ENCODE measurements at places on chromosomes 1 and 21.
A peak's percentile ranks its signal among the peaks of the same experiment; 100 is the strongest.

DNA sequence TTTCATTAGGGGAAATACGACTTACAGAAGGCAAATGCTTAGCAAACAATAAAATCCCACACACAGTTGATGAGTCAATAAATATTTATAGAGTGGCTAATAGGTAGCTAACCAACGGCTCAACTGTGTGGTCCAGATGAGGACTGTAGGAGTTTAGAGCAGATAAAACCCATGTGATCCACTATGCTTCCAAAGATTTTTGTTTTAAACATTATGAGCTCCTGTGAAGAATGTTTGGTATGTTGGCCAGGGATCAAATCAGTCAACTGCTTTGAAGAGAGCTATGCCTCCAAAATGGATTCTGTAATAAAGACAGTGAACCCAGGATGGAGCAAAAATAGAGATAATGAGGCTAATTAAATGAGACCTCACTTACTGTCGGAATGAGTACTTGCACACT lies 72.3 kb upstream of the COL11A1 start:
- no peaks in the 10 kb centered on the region for H3K36me3 ChIP-seq
- H3K4me3 ChIP-seq, result no peak overlapping the region
- no peaks in the 10 kb centered on the region for H3K4me1 ChIP-seq
- H3K27ac ChIP-seq, result no peak overlapping the region

GRCh38 chr1:46005594-46005993 lies 126.8 kb downstream of the PIK3R3 start:
- no peak overlapping the region for H3K4me3 ChIP-seq
- H3K27me3 ChIP-seq, result no peaks in the 10 kb centered on the region
- peaks cover 9% of the 10 kb centered on the region for H3K4me1 ChIP-seq
- peaks cover 42% of the 10 kb centered on the region for H3K36me3 ChIP-seq
- no peak for DNase-seq

DNA sequence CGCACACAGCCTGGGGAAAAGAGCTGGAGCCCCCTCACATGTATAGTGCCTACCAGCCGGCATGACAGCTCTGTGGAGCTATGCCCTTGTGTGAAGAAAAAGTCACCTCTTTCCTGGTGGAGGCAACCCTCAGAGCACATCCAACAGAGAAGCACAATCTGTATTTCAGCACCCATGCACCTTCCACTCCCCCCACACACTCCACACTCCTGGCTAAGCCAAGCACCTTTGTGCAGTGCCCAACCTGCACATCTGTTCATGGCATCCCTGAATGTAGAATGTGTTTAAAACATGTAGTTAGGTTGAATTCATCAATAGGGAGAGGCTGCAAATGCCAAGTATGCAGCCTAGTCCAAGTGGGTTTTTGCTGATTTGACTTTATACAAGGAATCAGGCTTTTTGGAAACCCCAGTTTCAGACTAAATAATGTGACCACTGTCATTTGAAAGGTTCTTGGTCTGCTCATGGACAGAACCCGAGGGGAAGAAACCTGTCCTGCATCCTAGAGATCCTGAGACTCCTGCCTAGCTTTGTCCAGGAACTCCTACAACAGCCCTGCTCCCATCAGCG lies 197.1 kb downstream of the TOMM20 start:
- no peak for DNase-seq
- no peaks in the 10 kb centered on the region for H3K36me3 ChIP-seq
- H3K4me3 ChIP-seq, result no peak overlapping the region
- H3K27ac ChIP-seq, result no peak overlapping the region
- no peaks in the 10 kb centered on the region for H3K27me3 ChIP-seq

DNA sequence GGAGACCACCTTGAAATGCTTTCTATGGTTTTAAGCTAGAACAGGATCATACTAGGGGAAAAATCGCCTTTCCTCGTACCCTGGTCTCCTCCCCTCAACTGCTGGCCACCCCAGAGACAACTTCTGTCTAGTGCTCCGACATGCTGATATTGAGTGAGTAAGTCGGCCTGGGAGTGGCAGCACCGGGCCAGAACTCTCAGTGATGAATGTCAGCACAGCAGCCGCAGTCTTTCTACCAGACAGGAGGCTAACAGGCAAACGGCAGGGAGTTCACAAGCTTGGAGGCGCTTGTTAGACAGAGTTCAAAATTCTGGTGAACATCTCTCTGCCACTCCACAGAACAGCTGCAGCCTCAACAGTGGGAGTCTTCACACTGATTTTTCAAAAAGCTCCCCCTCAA lies 716.9 kb downstream of the ADGRL2 start:
- H3K4me1 ChIP-seq, result no peaks in the 10 kb centered on the region
- H3K36me3 ChIP-seq, result no peaks in the 10 kb centered on the region
- H3K27me3 ChIP-seq, result no peaks in the 10 kb centered on the region
- DNase-seq, result no peak
- no peak overlapping the region for H3K27ac ChIP-seq

DNA sequence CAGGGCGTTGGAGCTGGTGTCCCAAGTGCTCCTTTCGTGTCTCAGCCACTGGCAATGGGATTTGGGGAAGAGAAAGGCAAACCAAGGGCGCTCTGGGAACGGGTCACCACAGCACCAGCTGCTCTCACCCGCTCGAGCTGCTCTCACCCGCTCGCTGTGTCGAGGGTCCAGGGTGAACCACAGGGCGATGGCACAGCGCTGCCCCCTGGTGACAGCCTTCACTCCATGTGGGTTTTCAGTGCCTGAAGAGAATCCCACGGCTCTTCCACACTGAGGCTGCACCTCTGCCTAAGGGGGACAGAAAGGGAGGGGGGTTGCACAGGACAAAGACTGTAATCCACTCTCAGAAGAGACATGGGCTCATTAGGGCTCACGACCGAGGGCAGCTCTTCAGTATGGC lies 7.1 kb upstream of the CLDN19 start:
- H3K4me1 ChIP-seq, result no peaks in the 10 kb centered on the region
- DNase-seq, result no peak
- no peak overlapping the region for H3K4me3 ChIP-seq
- peaks cover 40% of the 10 kb centered on the region for H3K36me3 ChIP-seq
- H3K27me3 ChIP-seq, result no peaks in the 10 kb centered on the region
- no peak overlapping the region for H3K27ac ChIP-seq

GRCh38 chr21:15667819-15668218 lies 62.0 kb upstream of the USP25 start:
- H3K4me1 ChIP-seq, result no peaks in the 10 kb centered on the region
- DNase-seq, result no peak
- H3K36me3 ChIP-seq, result no peaks in the 10 kb centered on the region
- H3K4me3 ChIP-seq, result no peak overlapping the region

- peak overlapping the region; percentile 52 for H3K4me3 ChIP-seq
- H3K4me1 ChIP-seq, result no peaks in the 10 kb centered on the region
- no peaks in the 10 kb centered on the region for H3K36me3 ChIP-seq
- DNase-seq, result peak; percentile 71
- H3K27ac ChIP-seq, result no peak overlapping the region
These were observed 40.8 kb downstream of the KIAA1614 start for GRCh38 chr1:180953291-180954004.

DNA sequence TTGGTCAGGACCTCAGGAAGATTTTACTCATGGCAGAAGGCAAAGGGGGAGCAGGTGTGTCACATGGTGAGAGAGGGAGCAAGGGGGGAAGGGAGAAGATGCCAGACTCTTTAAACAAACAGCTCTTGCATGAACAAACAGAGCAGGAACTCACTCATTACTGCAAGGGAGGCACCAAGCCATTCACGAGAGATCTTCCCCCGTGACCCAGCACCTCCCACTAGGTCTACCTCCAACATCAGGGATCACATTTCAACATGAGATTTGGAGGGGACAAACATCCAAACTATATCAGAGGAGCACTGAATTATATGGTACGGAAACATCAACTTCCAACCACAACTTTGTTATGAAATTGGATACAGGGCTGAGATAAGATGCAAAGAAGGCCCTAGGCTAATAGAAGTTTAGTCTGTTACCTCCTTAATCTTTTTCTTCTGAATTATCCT lies 164.9 kb downstream of the ST6GALNAC3 start:
- no peak overlapping the region for H3K27ac ChIP-seq
- no peaks in the 10 kb centered on the region for H3K4me1 ChIP-seq

- peaks cover 16% of the 10 kb centered on the region for H3K4me1 ChIP-seq
- peak within 1 kb of the TSS; percentile 92 for H3K4me3 ChIP-seq
- peaks cover 6% of the 10 kb centered on the region for H3K36me3 ChIP-seq
These were observed at the start of gene UFC1 for GRCh38 chr1:161153682-161154337. Gene UFC1, plus strand, starts transcription at chr1:161153978. Its CDS starts 20 bp downstream, at chr1:161153998.

- H3K4me1 ChIP-seq, result no peaks in the 10 kb centered on the region
- H3K4me3 ChIP-seq, result no peak overlapping the region
- no peak for DNase-seq
- no peaks in the 10 kb centered on the region for H3K36me3 ChIP-seq
- no peak overlapping the region for H3K27ac ChIP-seq
These were observed 1355.7 kb upstream of the ADGRL2 start for GRCh38 chr1:80445033-80445432.

- DNase-seq, result no peak
- H3K27me3 ChIP-seq, result no peaks in the 10 kb centered on the region
- no peak overlapping the region for H3K27ac ChIP-seq
- peaks cover 34% of the 10 kb centered on the region for H3K36me3 ChIP-seq
These were observed 3.2 kb downstream of the PLEKHO1 start for GRCh38 chr1:150152772-150153456.

DNA sequence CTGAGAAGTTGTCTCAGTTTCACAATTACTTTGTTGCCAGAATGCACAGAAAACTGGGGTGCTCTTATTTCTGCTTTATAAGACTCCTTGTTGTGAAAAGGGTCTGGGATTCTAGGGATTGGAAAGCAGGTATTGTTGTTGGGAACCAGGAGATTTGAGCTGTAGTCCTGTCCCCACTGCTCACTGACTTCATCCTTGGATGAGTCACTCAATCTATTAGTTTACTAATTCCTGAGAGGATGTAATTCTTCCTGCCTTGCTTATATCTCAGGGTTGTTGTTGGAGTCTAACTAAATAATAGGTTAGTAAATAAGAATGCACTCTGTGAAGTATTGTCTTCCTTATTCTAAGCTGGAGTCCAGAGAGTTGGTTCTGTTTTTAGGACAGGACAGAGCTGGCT lies 172.5 kb upstream of the GALNT2 start:
- no peak for DNase-seq
- H3K4me1 ChIP-seq, result no peaks in the 10 kb centered on the region
- no peak overlapping the region for H3K4me3 ChIP-seq
- no peak overlapping the region for H3K27ac ChIP-seq

- H3K27ac ChIP-seq, result no peak overlapping the region
- no peaks in the 10 kb centered on the region for H3K4me1 ChIP-seq
- H3K27me3 ChIP-seq, result no peaks in the 10 kb centered on the region
- DNase-seq, result no peak
These were observed 356.3 kb upstream of the DPYD start for GRCh38 chr1:98277118-98277517.

- H3K4me1 ChIP-seq, result no peaks in the 10 kb centered on the region
- no peak overlapping the region for H3K4me3 ChIP-seq
- no peaks in the 10 kb centered on the region for H3K36me3 ChIP-seq
- no peak for DNase-seq
These were observed 126.7 kb downstream of the PGBD5 start for GRCh38 chr1:230299191-230300006.

- no peaks in the 10 kb centered on the region for H3K27me3 ChIP-seq
- no peaks in the 10 kb centered on the region for H3K4me1 ChIP-seq
- DNase-seq, result no peak
These were observed 220.1 kb downstream of the ST6GALNAC3 start for GRCh38 chr1:76294482-76295194.

GRCh38 chr1:32724678-32725614 lies 22.4 kb upstream of the SYNC start:
- H3K27ac ChIP-seq, result peak overlapping the region; percentile 26
- H3K4me3 ChIP-seq, result no peak overlapping the region
- peak; percentile 66 for DNase-seq
- H3K36me3 ChIP-seq, result no peaks in the 10 kb centered on the region
- no peaks in the 10 kb centered on the region for H3K27me3 ChIP-seq

DNA sequence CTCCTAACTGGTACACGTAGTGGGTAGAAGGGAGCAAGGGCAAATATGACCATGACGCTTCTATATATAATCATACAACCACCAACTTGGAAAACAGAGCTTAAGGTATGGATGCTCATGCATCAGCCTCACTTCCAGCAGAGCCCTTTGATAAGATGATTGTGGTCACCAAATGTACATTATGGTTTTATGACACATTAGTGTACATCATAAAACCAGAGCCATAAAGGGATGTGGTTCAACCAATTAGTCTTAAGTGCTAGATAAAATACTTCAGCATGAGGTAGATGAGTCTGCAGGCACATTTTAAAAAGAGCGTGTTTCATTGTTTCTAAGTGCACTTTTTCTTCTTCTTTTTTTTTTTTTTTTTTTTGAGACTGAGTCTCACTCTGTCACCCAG lies 43.7 kb downstream of the NIBAN1 start:
- H3K36me3 ChIP-seq, result no peaks in the 10 kb centered on the region
- no peak overlapping the region for H3K27ac ChIP-seq
- no peak overlapping the region for H3K4me3 ChIP-seq
- H3K4me1 ChIP-seq, result peaks cover 9% of the 10 kb centered on the region
- no peak for DNase-seq

DNA sequence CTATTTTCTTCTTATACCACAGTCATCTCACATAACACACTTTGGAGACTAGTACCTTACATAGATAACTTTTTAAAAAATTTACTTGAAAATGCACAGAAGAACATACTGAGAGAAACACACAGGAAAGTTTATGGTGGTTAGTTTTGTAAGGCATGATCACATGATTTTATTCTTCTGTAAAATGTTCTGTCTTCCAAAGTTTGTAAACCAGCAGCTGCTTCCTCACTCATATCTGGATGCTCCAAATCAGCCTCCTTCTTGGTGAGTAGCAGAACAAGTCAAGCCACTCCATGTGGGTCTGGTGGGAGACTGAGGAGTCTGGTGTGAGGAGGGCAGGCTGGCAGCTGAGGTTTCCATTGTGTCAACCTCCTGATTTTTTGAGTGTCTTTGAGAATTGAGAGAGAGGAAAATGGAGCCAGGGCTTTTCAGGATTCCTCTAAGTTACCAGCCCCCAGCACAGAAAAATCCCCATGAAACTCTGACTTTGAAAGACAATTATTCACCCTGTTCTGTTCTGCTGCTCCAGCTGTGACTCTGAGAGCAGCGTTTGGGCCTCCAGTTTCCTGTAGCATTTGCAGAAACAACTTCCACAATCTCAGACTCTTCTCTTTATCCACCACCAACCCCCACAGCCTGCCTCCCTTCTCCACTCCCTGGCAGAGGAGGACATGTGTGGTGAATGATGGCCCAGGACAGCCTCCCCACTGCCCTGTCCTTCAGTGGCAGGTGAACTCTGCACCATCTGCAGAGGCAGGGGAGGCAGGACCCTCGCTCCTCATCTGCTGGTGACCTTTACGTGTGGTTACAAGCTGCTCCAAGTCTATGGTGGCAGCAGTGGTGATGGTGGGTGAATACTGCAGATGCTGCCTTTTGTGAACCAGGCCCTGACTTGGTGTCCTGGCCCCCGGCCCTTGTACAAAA lies 82.3 kb downstream of the FCRL5 start:
- H3K36me3 ChIP-seq, result no peaks in the 10 kb centered on the region
- no peak for DNase-seq
- no peak overlapping the region for H3K4me3 ChIP-seq
- H3K4me1 ChIP-seq, result no peaks in the 10 kb centered on the region
- H3K27me3 ChIP-seq, result no peaks in the 10 kb centered on the region

GRCh38 chr1:25245809-25246599 lies 1.2 kb downstream of the RSRP1 start:
- peak overlapping the region; percentile 99 for H3K27ac ChIP-seq
- no peak for DNase-seq
- H3K4me3 ChIP-seq, result peak overlapping the region; percentile 93

- no peak for DNase-seq
- H3K27me3 ChIP-seq, result no peaks in the 10 kb centered on the region
- H3K27ac ChIP-seq, result no peak overlapping the region
- no peaks in the 10 kb centered on the region for H3K36me3 ChIP-seq
- no peak overlapping the region for H3K4me3 ChIP-seq
- H3K4me1 ChIP-seq, result no peaks in the 10 kb centered on the region
These were observed 33.7 kb upstream of the PRDM2 start for GRCh38 chr1:13666317-13666716.

- no peak overlapping the region for H3K27ac ChIP-seq
- no peaks in the 10 kb centered on the region for H3K36me3 ChIP-seq
- DNase-seq, result no peak
- no peak overlapping the region for H3K4me3 ChIP-seq
- H3K4me1 ChIP-seq, result peaks cover 11% of the 10 kb centered on the region
These were observed 39.2 kb downstream of the MAB21L3 start for GRCh38 chr1:116150368-116150767.
